ENCODE measurements at places on chromosomes 7 and 10.

DNA sequence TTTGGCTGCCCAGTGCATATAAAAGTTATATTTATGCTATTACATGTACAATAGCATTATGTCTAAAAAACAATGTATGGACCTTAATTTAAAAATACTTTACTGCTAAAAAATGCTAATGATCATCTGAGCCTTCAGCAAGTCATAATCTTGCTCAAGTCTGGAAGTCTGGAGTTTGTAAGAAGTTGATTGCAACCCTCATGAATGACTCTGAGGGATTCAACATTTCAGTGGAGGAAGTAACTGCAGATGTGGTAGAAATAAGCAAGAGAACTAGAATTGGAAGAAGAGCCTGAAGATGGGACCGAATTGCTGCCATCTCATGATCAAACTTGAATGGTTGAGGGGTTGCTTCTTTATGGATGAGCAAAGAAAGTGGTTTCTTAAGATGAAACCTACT is 13.0 kb upstream of the ADAMTS14 start:
- DNase-seq: no peak

- no peak for DNase-seq
These were observed 32.1 kb downstream of the BAZ1B start for GRCh38 chr7:73489976-73490375.

- DNase-seq: no peak
These were observed 82.8 kb upstream of the COL13A1 start for GRCh38 chr10:69718951-69719350.

DNA sequence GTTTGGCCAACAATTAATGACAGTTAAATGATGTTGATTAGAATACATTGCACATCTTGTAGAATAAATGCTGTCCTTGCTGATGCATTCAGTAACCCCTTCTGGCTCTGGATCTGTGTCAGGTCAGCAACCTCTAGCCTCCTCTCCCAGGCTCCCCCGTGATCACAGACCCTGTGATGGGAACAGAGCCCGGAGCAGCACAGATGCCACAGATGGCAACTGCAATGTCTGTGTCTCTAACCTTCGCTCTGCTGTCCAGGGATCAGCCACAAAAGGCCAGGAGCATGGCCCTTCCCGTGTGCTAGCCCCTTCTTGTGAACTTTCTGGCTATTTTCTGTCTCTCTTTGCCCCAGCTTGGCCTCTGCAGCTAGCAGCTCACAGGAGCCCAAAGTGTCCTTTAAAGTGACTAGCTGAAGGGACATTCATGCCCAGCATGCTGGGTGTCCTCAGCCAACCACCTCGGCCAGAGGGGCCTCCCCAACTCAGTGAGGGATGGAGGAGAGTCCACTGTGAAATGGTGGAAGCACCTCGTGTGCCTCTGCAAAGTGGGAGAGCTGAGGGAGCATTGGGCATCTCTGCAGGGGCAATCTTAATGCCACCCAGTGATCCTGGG is 167.0 kb upstream of the TCERG1L start:
- no peak for DNase-seq

GRCh38 chr7:3911685-3912084 is 610.6 kb downstream of the SDK1 start:
- no peak for DNase-seq

DNA sequence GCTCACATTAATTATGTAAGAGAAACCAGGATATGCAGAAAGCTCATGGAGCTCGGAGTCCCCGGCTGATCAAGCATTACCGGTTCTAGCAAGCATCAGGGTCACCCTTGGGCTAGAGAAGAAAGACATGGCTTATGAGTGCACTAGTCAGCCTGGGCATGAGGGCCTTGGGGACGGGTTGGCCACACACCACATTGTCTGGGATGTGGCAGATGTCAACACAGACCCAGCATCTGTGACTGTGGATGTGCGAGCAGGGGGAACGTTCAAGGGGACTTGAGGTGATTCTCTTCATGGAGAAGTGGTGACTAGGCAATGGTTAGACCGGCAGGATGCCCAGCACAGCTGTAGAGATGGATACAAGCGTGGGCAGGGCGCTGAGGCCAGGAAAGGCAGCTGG is 13.7 kb downstream of the ZMIZ2 start:
- DNase-seq: no peak

- no peak for DNase-seq
These were observed 19.3 kb downstream of the TCAF1 start for GRCh38 chr7:143882604-143883078.

DNA sequence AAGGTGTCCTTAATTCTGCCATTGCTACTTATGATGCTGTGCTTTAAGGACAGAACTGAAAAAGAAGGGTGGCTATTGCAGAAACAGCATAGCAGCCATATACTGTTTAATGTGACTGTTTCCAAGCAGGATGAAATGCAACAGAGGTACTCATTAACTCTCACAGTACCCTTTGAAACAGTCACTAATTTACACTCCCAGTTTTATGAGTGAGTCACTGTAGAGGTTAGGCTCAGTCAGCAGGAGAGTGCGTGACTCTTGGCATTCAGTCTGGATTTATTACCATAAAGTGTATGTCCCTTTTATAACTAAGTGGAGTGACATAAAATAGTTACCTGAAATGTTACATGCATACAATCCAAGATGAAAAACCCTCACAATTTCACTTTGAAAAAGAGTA is 27.7 kb downstream of the ALDH18A1 start:
- DNase-seq: no peak

- peak; percentile 17 for DNase-seq
These were observed 26.2 kb downstream of the ADK start for GRCh38 chr10:74177140-74177677.

- DNase-seq: no peak
These were observed 85.5 kb downstream of the SLC25A13 start for GRCh38 chr7:96236198-96237039.

- DNase-seq: no peak
These were observed 85.8 kb upstream of the NAMPT start for GRCh38 chr7:106370542-106370941.

GRCh38 chr7:88480271-88480670 is 173.6 kb upstream of the STEAP4 start:
- no peak for DNase-seq

DNA sequence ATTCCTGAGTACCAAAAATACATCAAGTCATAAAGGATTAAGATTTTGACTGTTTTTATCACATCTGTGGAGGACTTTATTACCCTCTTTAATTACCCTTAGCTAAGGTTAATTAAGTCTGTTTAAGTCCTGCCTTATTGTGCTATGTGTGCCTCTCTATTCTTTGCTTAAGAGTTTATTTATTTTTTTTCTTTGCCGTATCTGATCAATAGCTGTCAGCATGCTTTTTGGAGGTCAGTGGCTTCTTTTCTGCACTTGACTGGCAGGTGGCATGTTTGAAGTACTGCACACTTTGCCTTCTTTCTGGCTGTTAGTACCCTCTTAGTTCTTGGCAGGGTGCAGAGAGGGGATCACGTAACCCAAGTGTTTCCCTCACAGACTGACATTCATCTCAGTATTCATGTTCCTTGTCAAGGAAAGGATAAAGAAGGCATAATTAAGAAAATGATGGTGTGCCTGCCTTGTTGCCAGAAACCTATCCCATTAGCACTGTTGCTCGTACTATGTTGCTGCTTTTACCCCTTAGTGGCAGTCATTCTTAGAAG is 225.8 kb downstream of the EXOC4 start:
- DNase-seq: no peak
